Activated CD4-positive, CD25-positive, alpha-beta regulatory T cell treated with anti-CD3 and anti-CD28 coated beads, Interleukin-2, amount 50 U/mL, for 24 hours (primary cell): ENCODE measurements at places on chromosomes 1 and 21.

- ATAC-seq, result no peak
These were observed 128.3 kb downstream of the GABPA start for GRCh38 chr21:25863031-25863430.

DNA sequence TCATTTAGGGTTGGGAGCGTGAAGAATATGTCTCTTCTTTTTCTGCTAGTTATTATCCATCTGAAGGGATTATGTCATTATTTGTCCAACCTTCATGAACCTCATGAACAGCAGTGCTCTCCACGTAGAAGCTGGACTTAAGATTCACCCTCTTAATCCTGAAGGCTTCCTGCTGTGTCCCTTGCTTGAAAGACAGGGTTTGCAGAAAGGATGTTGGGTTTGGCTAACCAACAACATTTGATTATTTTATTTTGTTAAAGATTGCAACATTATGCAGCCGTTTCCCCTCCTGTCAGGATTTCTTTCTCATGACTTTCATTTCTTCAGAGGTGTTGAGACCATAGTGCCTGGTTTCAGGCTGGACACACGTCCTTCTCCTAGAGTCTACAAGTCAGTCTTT is 75.2 kb downstream of the NGF start:
- ATAC-seq, result no peak

DNA sequence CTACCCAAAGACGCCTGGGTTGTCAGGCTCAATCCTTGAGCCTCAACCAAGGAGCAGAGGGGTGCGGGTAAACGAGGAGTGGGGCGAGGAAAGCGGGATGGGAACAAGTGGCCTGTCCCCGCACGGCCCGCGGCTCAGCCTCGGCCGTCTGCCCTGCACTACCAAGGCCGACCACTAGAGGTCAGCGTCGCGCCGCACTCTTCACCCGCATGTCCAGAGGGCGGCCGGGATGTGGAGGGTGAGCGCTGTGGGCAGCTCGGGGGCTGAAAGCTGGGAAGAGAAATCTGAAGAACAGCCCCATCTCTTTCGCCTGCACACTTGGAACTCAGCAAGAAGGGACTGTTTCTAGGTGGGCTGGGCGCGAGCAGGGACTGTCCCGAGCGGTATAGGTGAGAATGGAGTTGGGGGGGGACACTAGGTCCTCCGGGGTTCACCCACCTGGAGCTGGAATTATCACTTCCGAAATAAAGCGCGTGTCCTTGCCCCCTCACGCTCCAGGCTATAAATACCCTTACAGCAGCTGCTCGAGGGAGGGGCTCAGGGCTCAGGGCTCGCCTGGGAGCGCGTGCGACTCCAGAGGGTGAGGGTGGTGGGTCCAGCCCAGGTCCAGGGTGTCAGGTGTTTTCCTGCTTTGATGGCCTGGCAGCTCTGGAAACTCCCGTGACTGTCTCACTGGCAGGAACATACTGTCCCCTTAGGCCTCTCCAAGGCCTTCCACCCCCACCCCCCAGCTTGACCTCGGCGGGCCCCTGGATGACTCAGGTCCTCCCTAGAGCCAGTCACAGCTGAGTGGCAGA is 9.8 kb downstream of the SLC30A2 start:
- ATAC-seq, result peak; percentile 67

GRCh38 chr1:225388372-225388771 is 39.5 kb downstream of the LBR start:
- ATAC-seq, result no peak

DNA sequence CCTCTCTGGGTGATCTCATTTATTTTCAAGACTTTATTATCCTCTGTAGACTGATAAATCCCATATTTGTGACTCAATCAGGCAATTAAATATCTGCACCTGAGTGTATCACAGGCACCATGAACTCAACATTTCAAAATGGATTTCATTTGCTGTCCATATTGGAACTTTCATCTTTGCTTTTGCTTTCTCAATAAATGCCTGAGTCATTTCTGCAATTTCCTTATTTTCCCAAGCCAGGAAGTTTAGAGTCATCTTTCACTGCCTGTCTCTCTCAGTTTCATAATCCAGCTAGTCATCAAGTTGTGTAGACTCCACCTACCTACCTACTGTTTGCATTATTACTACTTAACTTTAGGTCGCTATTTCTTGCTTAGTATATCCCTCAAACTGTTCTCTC is 540.9 kb downstream of the LMO4 start:
- ATAC-seq, result no peak

DNA sequence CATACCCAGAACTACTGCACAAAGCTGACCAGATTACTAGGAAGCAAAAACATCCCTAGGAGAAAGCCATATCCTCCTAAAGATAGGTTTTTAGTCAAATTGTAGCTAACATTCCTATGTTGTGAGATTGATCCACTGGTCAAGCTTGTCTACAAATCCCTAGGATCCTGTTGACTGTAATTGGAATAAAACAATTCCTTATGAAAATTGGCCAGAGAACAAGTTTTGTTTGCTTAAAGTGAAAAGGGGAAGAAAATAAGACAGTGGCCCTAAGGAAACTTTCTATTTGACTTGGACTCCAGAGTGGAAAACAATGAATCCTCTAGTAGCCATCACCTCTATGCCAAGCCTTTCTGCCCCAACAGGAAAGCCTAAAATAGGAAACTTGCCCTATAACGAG is 645.2 kb upstream of the USP24 start:
- no peak for ATAC-seq

DNA sequence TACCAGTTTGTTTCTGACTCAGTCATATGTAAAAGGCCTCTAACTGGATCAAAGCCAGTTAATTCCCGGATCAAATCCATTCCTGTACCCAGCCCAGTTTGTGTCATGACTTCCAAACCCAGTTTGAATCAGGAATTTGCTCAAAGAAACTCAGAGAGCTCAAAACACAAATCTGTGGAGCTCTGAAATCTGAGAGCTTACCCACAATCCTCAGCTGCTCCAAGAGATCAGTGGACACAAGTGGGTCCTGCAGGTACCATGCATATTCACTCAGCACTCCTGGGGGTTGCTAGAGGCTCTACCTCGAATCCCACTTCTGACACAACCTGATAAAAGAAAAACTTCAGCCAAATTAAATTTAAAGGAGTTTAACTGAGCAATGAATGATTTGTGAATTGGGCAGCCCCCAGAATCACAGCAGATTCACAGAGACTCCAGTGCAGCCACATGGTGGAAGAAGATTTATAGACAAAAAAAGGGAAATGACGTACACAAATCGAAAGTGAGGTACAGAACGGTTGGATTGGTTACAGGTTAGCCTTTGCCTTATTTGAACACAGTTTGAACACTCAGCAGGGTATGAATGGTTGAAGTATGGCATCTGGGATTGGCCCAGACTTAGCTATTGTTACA is 11.9 kb upstream of the MRPL55 start:
- peak; percentile 36 for ATAC-seq

- ATAC-seq, result no peak
These were observed 13.6 kb downstream of the GJA4 start for GRCh38 chr1:34806396-34806795.

- peak; percentile 65 for ATAC-seq
These were observed at the start of gene KIAA0040 for GRCh38 chr1:175192630-175193526. Gene KIAA0040, minus strand, starts transcription at chr1:175192776. Its CDS starts 31,763 bp downstream, at chr1:175161013.

GRCh38 chr1:26404641-26405040 is 6.0 kb upstream of the LIN28A start:
- no peak for ATAC-seq

DNA sequence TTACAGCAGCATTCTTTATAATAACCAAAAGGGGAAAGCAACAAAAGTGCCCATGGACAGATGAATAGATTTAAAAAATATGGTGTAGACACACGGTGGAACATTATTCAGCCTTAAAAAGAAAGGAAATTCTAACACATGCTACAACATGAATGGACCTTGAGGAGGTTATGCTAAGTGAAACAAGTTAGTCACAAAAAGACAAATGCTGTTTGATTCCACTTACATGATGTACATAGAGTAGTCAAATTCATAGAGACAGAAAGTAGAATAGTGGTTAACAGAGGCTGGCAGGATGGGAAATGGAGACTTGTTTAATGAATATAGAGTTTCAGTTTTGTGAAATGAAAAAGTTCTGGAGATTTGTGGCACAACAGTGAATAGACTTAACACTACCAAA is 151.4 kb downstream of the CYYR1 start:
- no peak for ATAC-seq

GRCh38 chr1:194067772-194068171 is 881.4 kb upstream of the B3GALT2 start:
- ATAC-seq, result no peak

DNA sequence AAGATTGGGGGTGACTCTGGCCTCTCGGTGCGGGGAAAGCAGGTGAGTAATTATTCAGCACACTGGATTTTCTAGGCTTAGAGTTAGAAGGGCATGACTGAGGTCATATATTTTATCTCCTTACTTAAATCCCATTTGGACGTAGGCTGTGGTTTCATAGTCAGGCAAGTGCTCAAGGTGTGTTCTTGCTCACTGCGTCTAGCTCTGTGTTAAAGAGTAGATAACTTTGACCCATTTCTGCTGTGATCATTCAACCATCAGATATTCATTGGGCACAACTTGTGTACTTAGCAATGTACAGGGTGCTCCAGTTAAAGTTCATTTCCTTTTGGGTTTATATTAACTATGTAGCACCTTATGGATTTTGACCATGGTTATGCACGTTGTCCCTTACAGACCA is 14.6 kb downstream of the PFKFB2 start:
- no peak for ATAC-seq

DNA sequence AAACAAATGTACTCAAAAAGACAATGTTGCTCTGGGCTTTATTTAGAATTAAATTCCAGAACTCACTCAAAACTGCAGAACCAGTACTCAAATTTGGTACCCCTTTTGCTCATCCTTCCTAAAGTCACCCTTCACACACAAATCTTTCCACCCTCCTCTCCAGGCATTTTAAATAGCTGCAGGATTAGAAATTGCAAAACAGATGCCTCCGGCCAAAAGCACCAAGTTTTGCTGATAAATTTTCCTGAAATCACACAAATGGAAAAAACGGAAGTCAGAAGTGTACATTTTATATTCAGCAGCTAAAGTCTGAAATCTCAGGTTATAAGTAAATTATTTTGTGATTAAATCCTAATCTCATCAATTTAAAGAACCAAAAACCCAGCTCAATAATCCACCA is 147.0 kb downstream of the NRIP1 start:
- ATAC-seq, result no peak

GRCh38 chr21:33230545-33231324 is 997 bp downstream of the IFNAR2 start:
- peak; percentile 4 for ATAC-seq

GRCh38 chr21:33199100-33199464 is 30.7 kb upstream of the IFNAR2 start:
- ATAC-seq, result no peak

DNA sequence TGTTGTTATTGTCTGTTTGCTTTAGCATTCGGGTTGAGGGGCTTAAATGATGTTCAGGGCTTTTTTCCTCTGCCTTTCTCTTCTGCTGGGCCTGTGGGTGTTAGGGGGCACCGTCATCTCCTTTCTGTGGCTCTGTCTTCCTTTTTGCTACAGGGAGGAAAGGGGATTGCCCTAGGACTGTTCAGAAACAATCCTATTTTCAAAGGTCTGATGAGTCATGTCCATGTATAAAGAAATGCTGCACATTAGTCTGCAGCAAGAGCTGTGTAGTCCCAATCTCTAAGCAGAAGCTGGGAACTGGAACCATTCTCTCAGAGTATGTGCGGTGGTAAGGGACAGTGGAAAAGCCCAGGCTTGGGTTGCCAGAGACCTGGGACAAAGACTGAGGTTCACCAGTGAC is 462.3 kb downstream of the OMA1 start:
- ATAC-seq, result no peak

GRCh38 chr1:213773975-213774374 is 213.8 kb upstream of the PROX1 start:
- ATAC-seq, result no peak

DNA sequence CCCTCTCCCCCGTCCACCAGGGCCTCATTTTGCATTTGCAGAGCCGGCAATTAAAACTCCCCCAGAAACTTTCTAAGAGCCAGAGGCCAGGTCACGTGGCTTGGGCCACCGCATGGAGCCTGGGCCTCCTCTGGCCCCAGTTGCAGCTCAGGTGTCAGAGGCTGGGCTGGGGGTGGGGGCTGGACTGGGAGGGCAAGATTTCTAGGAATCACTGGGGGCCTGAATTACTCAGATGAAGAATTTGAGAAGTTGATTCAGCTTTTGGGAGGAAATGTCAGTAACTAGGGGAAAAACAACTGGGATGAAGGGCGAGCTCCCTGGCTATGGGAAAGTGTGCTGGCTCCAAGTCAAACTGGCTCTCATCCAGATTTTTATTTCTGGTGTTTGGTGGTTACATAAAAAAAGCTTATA is 151.0 kb downstream of the CDC7 start:
- no peak for ATAC-seq

DNA sequence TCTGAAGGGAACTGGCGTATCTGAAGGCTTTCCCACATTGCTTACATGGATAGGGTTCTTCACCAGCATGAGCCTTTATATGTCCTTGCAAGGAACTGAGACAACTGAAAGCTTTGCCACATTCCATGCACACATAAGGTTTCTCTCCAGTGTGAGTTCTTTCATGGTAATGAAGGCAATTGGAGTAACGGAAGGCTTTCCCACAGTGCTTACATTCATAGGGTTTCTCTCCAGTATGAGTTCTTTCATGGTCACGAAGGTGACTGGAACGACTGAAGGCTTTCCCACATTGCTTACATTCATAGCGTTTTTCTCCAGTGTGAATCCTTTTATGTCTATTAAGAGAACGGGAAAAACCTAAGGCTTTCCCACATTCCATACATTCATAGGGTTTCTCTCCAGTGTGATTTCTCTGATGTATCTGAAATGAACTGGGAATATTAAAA is 15.0 kb downstream of the ZNF124 start:
- no peak for ATAC-seq

GRCh38 chr1:151502859-151503780 is 8.1 kb upstream of the CGN start:
- no peak for ATAC-seq

DNA sequence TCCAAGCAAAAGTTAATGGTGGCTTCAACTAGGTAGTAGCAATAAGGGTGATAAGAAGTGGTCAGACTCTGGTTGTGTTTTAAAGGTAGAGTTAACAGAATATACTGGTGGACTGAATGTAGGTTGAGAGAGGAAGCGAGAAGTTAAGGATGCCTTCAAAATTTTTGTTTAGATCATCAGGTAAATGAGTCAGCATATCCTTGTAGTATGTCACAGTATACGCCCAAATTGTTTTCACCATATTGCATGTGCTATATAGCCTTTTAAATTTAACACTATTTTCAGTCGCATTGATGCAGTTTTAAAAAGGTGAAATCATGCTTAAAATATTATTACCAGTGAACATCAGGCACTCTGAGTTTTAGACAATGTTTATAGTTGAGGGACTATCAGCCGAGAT is 74.6 kb downstream of the RBM11 start:
- ATAC-seq, result no peak

DNA sequence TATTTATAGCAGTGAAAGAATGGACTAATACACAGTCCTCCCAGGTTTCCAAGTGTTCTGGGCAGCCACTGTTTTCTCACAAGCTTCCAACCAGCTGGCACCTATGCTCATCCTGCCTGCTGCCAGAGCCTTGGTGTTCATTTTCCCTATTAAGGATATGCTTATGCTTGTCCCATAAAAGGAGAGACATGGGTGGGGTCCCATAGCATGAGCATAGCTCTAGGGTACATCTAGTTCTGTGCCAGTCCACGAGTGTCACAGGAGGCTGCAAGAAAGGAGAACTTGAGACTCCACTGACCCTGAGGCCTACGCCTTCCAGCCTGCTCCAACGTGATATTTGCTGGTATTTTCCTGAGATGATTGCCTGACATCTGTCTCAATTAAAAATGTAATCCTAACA is 192.4 kb upstream of the PTGFR start:
- no peak for ATAC-seq

GRCh38 chr1:6285336-6285735 is 24.4 kb upstream of the GPR153 start:
- no peak for ATAC-seq

GRCh38 chr1:41508290-41508689 is 23.8 kb upstream of the EDN2 start:
- ATAC-seq, result no peak
